Hypothalamus (tissue), 51 donors: ENCODE measurements at places on chromosomes 2 and 18.

- no peak for DNase-seq
These were observed 193.3 kb upstream of the AGAP1 start for GRCh38 chr2:235300368-235301201.

- no peak for DNase-seq
These were observed 255.3 kb downstream of the BCL11A start for GRCh38 chr2:60298006-60298696.

- no peak for DNase-seq
These were observed 7.9 kb downstream of the TMEM18 start for GRCh38 chr2:669323-669722.

DNA sequence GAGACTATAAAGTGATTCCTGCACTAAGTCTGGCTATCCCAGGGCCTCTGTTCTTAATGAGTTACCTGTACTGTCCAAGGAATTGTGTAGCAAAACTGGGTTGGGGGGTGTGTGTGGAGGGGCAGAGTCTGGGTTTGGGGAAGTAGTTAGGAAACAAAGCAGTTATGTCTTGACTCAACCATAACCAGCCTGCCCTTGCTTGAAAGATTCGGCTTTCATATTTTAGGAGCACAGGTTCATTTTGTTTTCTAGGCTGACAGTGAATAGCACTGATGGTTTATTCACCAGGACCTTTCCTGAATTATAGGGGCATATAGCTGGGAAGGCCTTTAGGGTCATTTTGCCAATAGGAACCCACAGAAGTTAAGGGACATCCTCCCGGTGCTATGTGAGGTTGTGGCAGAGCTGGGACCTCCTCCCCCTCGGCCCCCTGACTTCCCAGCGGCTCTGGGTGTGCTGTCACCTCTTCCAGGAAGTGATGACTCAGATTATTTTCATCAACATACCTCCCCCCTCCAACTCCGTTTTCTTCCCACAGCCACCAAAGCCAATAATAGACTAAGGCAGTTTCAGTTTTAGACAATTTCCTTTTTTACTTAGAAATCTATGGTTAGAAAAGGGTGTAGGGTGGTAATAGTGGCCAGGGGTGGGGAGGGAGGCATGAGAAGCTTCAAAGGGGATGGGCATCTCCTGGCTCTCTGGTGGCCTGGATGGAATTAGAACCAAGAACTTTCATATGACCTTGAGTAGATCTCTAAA, 44.8 kb downstream of the SETBP1 start:
- no peak for DNase-seq

GRCh38 chr2:86239326-86239725, 40.1 kb downstream of the MRPL35 start:
- DNase-seq: no peak

DNA sequence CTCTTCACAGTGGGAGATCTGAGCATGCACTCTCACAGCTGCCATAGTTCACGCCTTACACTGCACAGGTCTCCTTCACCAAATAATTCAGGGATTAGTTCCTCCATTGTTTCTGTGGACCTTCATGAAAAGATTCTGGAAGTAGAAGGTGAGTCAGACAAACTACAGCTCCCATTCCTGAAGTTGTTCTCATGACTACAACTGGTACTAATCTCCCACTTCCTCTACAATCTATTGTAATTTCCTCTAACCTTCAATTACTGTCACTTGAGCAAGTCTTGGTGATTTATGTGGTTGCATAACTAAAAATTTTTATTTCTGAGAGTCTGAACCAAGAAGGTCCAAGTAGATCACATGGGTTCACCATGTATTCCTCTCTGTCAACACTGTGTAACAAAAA, 128.7 kb downstream of the XIRP2 start:
- DNase-seq: no peak
